ENCODE measurements at places on chromosomes 2 and 18.

- DNase-seq: no peak
These were observed 202.6 kb upstream of the ID2 start for GRCh38 chr2:8479298-8479697.

DNA sequence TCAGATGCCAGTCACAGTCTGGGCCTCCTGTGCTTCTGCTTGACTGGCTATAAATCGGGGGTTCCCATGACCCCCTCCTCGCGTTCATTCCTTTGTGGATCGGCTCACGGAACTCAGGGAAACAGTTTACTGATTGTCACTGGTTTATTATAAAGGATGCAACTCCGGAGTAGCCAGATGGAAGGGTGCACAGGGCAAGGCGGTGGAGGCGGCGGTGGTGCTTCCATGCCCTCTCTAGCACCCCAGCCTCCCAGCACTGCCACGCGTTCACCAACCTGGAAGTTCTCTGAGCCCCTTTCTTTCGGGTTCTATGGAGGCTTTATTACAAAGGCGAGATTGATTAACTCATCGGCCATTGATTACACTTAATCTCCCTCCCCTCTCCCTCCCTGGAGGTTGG is 15.6 kb downstream of the LPIN1 start:
- no peak for DNase-seq

- no peak for DNase-seq
These were observed 19.3 kb upstream of the LOXHD1 start for GRCh38 chr18:46676182-46676835.

- DNase-seq: no peak
These were observed 57.0 kb downstream of the ZNF519 start for GRCh38 chr18:14075196-14075595.

DNA sequence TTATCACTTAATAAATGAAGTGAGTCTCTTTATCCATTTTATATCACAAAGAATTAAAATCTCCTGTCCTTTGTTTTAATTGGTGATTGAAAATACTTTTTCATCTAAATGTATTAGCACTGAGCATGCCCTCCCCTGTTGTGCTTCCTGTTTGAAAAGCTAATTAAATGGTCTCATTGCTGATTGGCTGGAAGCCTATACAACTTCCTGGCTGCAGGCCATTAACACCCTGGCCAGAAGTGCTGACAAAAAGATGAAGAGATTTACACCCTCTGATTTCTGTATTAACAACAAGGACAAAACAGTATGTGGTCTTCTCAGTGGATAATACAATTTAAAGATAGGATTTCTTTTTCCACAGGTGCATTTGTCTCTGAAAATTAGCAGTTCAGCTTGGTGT is 548.0 kb downstream of the DCC start:
- DNase-seq: no peak

DNA sequence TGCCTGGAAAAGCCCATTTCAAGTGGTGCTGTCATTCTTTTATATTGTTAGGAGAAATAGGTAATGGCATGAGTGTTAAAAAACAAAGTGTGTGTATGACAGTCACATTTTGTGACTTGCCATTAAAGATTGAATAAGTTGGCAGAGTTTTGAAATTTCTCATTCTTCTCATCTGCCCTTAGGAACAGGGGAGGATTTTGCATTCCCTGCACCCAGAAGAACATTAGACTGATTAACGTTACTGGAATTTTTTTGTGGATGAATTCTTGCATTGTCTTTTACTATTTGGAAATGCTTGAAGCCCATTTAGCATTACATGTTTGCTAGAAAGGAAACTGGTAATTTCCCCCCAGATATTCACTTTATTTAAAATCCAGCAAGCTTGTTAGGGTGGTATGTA is 162.2 kb downstream of the BABAM2 start:
- no peak for DNase-seq

GRCh38 chr2:64946769-64947247 is 42.4 kb upstream of the SLC1A4 start:
- no peak for DNase-seq

- DNase-seq: no peak
These were observed 80.2 kb downstream of the MREG start for GRCh38 chr2:215933151-215933550.

DNA sequence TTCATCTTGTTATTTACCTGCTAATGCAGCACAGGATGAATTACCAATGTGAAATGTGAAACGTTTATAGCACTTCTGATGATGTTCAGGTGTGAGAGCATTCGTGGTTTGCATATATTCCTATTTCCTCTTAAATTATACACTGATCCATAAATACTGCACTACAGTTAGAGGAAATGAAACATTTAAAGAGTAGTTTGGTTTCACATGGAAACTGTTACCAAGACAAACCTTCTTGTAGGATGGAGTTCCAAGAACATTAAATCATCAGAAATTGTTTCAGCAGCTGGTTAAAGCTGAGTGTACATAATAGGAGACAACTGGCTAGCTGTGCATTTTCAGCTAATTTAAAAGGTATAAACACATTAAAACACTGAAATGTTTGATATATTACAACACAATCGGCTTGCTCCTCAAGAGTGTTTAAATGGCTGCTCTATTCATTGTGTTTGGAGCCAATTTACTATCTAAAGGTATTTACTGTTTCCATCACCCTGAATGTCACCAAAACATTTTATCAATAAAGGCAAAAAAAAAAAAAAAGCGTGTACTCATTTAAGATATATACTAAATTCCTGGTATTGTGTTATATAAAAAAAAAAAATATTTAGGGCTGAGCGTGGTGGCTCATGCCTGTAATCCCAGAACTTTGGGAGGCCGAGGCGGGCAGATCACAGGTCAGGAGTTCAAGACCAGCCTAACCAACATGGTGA is 100.6 kb downstream of the DYM start:
- no peak for DNase-seq

- DNase-seq: no peak
These were observed 14.0 kb upstream of the ST6GAL2 start for GRCh38 chr2:106899786-106900530.

- DNase-seq: no peak
These were observed 511.8 kb upstream of the RAB12 start for GRCh38 chr18:8097399-8097798.

DNA sequence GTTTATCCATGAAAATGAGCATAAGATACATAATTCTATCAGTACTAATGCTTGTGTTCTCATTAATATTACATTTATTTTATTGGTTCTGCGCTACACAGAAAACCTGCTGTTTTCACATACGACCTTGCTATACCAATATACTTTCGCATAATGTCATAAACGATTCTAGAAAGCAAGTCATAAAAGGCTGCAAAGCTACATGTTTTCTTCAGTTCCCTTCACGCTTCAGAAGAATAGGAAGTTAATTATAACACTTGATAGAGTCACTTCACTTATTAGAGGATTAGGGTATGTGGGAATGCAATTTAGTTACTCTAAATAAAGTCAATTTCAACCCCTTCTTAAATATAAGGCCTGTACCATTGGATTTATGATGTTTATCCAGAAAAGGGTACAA is 29.0 kb downstream of the PSME4 start:
- DNase-seq: no peak

DNA sequence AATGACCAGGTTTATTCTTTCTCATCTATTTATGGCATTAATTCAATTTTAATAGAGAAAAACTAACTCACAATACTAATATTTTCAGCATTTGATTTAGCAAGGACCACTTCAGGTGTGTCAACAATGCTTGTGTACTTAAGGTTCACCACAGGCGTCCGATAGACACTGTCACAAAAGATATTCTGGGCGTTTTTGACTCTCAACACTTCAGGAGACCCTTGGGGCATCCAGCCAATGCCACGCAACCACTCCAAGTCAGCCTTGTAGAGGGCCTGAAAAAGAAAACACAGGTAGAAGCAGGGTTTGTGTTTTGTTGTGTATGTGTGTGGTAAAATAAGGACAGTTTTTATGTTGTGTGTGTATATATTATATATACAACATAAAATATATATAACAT is 158.2 kb downstream of the NEB start:
- no peak for DNase-seq

- no peak for DNase-seq
These were observed 29.6 kb upstream of the TMEM177 start for GRCh38 chr2:119649364-119649917.

GRCh38 chr2:145919477-145919876 is 1399.6 kb upstream of the ZEB2 start:
- no peak for DNase-seq
